ENCODE measurements at places on chromosomes 7 and 10.

- DNase-seq: no peak
Measured at GRCh38 chr10:79331709-79332108, 15.6 kb upstream of the PPIF start.

DNA sequence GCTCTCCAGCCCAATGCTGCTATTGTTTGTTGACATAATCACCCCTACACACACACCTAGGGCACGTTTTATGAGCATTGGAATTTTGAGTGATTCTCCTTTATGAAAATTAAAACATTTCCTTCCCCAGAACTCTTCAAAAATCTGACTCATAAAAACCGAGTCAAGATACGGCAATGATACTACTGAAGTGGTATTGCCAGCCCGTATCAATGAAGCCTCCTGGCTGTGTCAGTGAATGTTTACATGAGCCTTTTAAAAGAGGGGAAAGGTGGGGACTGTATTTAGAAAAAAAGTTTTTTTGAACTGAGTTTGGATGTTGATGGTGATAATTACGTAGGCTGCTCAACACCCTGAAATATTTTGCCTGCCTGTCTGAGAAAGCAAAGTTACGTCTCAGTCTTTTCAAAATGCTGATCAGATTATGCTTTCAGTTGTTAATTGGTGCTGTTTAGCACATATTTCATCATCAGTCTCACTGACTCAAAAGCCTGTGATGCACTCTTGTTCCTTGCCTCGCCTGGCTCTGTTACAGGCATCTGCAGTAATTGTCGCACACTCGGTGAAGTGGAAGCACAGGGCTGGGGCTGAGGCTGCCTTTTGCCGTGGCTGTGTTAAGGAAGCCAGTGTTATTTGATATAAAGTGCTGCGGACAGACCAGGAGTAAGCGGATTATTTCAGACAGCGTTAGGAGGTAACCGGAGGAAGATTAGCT, 157.4 kb upstream of the TCF7L2 start:
- DNase-seq: no peak

GRCh38 chr7:144668503-144668902, 167.3 kb downstream of the TPK1 start:
- no peak for DNase-seq

DNA sequence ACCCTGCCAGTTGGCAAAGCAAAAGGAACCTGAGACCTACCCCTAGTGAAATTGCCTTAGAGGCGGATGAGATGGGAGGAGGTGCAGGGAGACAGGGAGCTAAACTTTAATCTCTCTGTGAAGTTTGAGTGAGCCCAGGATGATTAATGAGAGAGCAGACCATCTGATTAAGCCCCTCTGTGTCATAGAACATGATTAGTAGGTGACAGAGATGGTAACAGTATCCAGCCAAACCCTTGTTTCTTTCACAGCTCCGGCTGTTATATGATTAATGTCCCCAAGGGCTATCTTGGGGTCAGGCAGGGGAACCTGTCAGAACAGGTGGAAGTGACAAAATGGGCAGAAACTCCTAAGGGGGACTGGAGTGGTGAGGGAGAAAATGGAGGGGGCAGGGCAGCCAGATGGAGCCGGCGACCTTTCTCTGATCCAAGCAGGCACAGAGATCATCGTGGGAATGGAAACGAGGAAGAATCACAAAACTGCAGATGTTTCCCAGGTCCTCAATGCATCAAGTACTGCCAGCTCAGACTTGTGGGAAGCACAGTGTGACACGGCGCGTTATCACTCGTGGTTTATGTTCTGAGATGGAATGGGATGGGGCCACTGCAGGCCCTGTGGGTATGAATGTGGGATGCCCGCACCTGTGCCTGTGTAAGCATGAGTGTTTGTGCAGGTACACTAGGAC, 684.2 kb downstream of the LRMDA start:
- no peak for DNase-seq

DNA sequence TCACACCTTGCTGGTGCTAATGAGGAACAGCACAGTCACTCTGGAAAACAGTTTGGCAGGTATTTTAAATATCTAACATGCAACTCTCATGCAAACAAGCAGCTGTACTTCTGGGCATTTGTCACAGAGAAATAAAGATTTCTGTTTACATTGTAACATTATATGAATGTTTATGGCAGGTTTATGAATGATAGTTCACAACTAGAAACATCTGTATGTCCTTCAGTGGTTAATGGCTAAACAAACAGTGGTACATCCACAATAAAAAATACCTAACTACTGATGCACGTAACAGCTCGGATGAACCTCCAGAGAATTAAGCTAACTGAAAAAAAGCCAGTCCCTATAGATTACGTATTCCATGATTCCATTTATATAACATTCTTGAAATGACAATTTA, 109.6 kb downstream of the GPR37 start:
- DNase-seq: no peak

- no peak for DNase-seq
Measured at GRCh38 chr7:144782883-144783282, 53.0 kb downstream of the TPK1 start.

DNA sequence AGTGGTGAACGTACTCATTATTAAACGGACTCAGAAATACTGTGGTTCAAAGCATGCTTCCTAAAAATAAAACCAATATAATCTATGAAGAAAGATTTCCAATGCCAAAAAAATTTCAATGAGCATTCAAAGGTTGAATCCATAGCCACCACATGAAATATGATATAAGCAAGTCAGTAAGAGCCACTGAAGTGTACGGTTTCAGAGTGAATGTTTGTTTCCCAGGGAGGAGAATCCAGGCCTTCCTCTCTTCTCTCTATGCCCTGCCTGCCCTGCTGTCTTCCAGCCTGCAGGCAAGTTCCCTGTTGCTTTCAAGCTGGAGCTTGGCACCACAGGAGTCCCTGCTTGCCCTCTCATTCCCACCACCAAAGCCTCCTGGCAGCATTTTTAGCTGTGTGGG, 1171.6 kb upstream of the C7orf33 start:
- no peak for DNase-seq

DNA sequence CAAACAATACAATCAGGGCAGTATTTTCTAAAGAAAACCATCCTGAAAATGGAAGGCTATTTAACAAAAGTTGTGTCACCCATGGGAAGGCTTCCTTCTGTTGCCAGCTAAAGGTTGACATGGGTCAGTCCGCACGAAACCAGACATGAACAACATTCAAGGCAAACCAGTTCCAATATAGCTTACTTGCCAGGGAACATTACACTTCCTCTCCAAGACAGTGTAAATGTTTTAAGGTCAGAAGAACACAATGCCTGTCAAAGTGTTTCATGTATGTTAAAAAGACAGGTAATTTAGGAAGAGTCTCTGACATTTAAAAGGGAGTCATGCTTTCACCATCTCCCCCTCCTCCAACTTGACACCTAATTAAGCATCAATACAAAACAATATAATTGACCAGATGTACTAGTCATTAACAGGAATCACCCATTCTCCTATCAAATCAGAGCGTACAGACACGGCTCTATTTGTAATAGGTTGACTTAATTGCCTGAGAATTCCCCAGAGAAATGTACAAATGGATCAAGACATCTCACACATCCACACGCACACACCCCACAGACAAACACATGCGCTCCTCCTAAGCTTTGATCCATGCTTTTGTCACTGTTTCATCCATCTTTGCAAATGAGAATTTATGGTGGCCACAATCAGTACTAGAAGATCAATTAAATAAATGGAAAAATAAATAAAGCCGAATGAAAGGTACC, 69.5 kb downstream of the CACNA2D1 start:
- DNase-seq: no peak

DNA sequence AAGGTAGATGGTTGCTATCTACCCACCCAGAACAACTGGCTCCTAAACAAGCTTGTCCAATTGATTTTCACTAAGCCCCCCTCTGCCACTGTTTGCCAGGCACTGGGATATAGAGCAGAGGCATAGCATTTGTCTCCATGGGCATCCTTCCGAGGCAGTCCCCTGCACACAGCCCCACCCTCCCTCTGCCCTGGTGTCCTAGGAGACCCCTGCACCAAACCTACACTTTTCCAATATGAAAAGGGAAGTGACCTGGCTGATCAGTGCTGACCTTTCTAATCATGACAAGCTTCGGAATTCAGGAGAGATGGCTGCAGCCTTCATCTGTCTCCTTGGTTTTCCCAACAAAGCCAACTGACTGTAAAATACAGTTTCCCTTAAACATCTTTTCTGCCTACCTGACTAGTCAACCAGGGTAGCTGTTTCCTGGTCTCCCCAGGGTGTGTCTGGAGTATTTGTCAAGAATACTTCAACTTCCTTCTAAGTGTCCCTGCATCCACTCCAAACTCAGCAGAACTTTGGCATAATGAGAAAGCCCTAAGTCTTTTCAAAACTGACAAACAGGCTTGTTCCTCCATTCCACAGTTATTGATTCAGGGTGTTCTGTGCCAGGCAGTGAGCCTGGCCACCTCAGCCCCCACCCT, 7.6 kb upstream of the SLC18A3 start:
- DNase-seq: no peak

DNA sequence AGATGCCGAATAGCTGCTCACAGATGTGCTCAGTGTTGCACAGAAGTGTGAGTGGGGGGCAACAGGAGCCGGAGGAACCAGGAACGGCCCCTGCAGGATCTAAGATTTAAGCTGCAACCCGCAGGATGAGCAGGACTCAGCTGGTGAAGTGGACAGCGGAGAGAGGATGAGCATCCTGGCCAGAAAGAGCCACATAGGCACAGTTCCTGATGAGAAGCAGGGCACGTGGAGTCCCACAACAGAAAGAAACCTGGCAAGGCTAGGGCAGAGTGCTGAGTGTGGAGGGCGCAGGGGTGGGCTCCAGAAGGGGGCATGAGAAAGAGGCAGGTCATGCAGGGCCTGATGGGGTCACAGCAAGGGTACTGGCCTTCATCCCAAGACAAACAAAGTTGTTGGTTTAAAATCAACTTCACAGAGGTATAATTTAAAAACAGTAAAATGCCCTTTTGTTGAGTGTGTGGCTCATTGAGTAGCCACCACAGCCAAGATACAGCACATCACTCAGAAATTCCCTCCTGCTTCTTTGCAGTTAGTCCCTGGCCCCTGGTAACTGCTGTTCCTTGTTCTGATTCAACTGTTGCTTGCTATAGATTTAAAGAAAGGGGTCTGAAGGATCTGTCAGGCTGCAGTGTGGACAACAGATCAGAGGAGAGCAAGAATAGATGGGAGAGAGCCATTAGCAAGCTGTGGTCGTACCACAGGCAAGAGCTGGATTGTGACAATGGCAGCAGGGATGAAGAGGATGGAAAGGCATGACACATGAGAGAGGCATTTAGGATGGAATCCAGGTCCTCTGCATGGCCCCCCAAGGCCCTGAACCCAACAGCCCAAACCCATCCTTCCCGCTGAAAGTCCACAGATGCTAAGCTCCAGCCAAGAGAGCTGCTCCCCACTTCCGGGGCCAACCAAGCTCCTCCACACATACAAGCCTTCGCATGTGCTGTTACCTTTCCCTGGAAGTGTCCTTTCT, 53.1 kb upstream of the OSBPL3 start:
- no peak for DNase-seq

GRCh38 chr7:81783818-81784217, 14.0 kb upstream of the HGF start:
- DNase-seq: no peak

DNA sequence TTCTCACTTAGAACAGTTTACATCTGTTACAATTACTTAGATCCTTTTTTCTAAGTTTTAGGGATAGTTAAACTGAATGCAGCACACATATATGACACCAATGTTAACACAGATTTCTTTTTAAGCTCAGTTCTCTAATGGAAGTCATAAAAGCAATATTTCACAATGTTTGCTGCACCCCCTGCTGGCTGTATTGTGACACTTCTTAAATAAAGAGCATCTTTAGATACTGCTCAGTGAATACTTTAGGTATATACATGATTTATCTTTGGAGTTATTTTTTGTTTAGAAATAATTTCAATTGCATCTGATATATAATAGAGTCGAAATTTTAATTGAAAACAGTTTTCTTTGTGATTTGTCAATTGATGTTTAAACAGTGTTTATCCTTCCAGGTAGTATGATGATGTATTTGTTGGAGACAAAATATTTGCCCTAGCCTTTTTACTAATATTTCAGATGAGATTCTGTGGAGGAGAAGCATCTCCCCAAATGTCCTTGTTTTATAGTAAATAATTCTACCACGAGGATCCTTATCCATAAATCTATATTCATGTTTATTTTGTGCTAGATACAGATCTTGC, 174.4 kb downstream of the ST7 start:
- peak; percentile 3 for DNase-seq

- DNase-seq: no peak
Measured at GRCh38 chr7:17010637-17011300, 129.0 kb upstream of the AGR3 start.

DNA sequence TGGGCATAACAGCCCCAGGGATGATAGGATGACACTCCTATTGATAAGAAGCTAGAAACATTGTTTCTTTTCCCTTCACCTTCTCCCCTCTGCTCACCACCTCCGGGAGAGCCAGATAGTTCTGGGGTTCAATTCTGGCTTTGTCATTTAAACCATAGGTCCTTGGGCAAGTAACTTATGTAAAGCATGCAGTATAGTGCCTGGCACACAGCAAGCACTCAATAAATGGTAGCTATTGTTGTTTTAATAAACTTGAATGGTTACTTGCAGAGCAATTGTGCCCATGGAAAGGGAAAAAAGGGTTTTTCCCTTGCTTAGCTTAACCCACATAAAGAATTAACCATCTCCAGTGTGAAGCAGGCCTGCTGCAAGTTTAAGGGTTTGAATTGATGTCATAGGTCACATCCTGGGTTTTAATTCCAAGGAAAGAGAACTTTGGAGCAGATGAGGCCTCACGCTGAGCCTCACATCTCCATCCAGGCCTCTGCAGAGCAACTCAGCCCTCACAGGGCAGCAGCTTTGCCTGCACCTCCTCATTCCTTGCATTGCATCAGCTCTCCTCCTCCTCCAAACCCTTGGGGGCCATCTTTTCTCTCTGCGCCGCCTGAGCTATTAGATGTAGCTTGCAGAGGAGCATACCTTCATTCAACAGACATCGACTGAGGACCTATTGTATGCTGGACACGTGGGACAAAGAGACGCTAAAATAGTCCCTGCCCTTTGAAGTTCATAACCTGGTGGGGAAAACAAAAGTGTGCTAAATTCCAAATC, 22.9 kb downstream of the ZNF775 start:
- DNase-seq: no peak

- DNase-seq: no peak
Measured at GRCh38 chr10:132792796-132793195, 6.8 kb upstream of the NKX6-2 start.

DNA sequence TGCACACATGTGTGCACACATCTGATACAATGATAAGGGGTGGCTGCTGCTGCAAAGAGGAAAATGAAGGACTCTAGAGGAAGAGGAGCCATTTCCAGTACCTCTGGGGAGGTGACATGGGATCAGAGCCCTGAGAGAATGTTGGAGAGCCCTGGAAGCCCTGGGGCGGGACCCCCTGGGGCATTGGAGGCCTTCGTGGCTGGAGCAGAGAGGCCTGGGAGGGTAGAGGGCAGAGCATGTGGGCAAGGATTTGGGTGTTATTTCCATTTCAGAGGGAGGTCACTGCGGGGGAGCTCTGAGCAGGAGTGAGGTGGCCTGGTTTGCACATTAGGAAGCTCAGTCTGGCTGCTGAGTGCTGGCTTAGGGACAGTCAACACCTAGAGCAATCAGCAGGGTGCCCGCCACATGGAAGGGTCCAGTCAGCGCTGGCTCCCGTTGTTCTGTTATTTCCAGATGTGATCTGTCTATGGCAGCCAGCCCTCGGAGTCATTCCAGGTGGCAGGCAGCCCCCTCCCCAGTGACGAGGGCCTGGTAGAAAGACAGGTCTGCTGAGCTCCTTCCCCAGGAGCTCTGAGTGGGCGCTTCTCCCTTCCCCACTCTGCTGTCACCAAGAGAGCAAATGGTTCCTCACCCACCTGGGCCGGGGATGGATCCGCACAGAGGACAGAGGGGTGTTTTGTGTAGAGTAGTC, 24.1 kb upstream of the BTBD16 start:
- DNase-seq: no peak

GRCh38 chr10:47458466-47459154, 25.3 kb downstream of the ANXA8 start:
- DNase-seq: no peak

All from NCI-H1048 (cell line).